ENCODE measurements at places on chromosomes 7 and 10. TPM values are rescaled to one million over a fixed set of nuclear protein-coding genes. Genes with fewer than 3 reads are reported as not detected.

The ETV1 gene
- 8.4 TPM for total RNA-seq

- peak overlapping the region; percentile 88 for H3K27ac ChIP-seq
- DNase-seq, result peak; percentile 19
- H3K4me3 ChIP-seq, result peak overlapping the region; percentile 85
- peaks cover 47% of the 10 kb centered on the region for H3K4me1 ChIP-seq
Measured at GRCh38 chr10:110495731-110496552, 1.8 kb upstream of the DUSP5 start.

DNA sequence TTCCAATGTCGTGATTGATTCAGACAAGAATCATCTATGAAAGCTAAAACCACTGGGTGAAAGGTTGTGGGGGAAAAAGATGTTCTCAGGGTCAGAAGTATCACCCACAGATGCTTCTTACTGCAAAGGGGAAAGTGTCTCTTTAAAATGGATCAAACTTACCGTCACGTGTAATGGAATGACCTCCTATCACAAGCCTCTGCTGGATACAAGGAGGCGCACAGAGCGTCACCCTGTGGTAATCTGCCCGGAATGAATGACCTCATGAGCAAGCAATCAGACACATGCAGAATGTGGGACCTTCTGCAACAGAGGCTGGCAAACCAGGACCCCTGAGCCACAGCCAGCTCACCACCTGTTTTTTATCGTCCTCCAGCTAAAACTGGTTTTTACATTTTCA lies 33.0 kb downstream of the WIPF3 start:
- no peak overlapping the region for H3K27ac ChIP-seq
- no peaks in the 10 kb centered on the region for H3K4me1 ChIP-seq

- H3K36me3 ChIP-seq, result no peaks in the 10 kb centered on the region
- no peaks in the 10 kb centered on the region for H3K4me1 ChIP-seq
- H3K4me3 ChIP-seq, result no peak overlapping the region
- H3K27me3 ChIP-seq, result no peaks in the 10 kb centered on the region
- H3K27ac ChIP-seq, result no peak overlapping the region
- no peak for DNase-seq
Measured at GRCh38 chr7:155213385-155213784, 84.3 kb upstream of the INSIG1 start.

The RBP4 gene
- 123 TPM for total RNA-seq

- H3K27me3 ChIP-seq, result no peaks in the 10 kb centered on the region
- DNase-seq, result no peak
- H3K36me3 ChIP-seq, result no peaks in the 10 kb centered on the region
- no peak overlapping the region for H3K4me3 ChIP-seq
- H3K4me1 ChIP-seq, result no peaks in the 10 kb centered on the region
- H3K27ac ChIP-seq, result peak overlapping the region; percentile 22
Measured at GRCh38 chr10:114650266-114650665, 7.8 kb downstream of the ABLIM1 start.

Data from tibial nerve (tissue), 4 donors.